ENCODE measurements at places on chromosomes 16 and 17. TPM values are rescaled to one million over a fixed set of nuclear protein-coding genes. Genes with fewer than 3 reads are reported as not detected.
A peak's percentile ranks its signal among the peaks of the same experiment; 100 is the strongest.

Gene TMEM11
- 32.0 TPM for total RNA-seq

- no peak for DNase-seq
Measured at GRCh38 chr16:2987833-2988232, 7.6 kb upstream of the PKMYT1 start.

GRCh38 chr17:68565661-68566441 lies 35.3 kb downstream of the FAM20A start:
- DNase-seq, result no peak

GRCh38 chr17:66938656-66939055 lies 25.9 kb upstream of the CACNG4 start:
- DNase-seq, result peak; percentile 35

Gene SERPINF2
- 1.2 TPM for total RNA-seq

Gene HIC1
- total RNA-seq, result 15.0 TPM

Gene RASD1
- total RNA-seq, result 4.4 TPM

- peak; percentile 89 for DNase-seq
Measured at GRCh38 chr17:81733507-81734404, 21.7 kb downstream of the SLC25A10 start.

GRCh38 chr16:79595931-79596450 lies 4.5 kb downstream of the MAF start:
- DNase-seq, result no peak

- DNase-seq, result no peak
Measured at GRCh38 chr17:37826497-37827430, 81.9 kb upstream of the HNF1B start.

Gene GNG13
- not detected for total RNA-seq

Gene PRR35
- not detected for total RNA-seq

DNA sequence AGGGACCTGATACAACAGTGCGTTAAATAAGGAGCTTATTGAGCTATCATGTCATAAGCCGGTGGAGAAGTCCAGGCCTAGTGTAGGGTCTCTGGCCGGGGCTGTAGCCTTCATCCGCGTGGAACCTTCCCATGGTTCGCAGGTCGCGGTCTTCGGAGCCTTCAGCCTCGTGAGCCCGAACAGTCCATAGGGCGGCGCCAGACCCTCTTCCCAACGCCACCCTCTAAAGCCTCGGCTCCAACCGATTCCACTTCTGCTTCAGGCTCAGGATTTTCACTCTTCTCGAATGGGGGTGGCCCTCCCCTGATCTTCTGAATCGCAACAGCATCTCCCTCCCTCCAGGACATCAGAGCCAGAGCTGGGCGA lies 10.3 kb upstream of the BRCA1 start:
- DNase-seq, result no peak

DNA sequence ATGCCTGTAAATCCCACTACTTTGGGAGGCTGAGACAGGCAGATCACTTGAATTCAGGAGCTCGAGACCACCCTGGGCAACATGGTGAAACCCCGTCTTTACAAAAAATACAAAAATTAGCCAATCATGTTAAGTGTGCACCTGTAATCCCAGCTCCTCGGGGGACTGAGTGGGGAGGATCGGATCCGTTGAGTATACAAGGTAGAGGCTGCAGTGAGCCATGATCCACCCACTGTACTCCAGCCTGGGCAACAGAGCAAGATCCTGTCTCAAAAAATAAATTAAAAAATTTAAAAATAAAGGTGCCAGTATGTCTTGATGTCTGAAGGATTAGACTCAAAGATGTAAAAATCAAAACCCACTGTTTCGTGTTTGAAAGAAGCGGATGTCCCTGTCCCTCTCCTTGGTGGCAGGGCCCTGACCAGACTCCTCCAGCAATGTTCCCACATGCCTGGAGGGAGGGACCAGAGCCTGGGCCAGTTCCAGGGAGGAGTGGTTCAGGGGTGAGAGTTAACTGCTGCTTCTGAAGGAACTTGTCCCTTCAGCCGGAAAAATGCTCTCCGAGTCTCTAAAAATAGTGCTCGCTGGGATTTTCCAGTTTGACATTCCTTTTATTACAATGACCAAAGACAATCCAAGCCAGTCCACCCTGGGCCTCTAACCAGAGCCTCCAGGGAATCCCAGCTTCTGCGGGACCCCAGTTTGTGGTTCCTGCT lies 9.4 kb upstream of the CMTM4 start:
- no peak for DNase-seq
